ENCODE measurements at places on chromosomes 12 and 14.

GRCh38 chr14:23078692-23079116 is 16.2 kb downstream of the ACIN1 start:
- no peak for DNase-seq

- no peak for DNase-seq
Observed at GRCh38 chr14:24432259-24433131, 2.7 kb downstream of the KHNYN start.

DNA sequence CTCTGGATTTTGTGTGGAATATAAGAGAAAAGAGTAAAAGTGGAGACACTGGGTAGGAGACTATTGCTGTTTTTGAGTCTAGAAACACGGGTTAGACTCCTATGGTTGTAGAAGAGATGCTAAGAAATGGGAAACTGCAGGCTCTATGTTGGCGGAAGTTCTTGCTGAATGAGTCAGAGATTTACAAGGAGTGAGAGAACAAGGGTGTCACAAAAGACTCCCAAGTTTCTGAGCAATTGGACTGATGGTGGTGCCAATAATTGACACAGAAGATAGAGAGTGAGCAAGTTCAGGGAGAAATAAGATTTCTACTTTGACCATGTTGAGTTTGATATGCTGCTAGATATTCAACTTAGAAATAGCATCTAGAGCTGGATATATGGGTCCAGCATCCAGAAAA is 2.6 kb upstream of the PRKD1 start:
- no peak for DNase-seq

GRCh38 chr14:39827901-39828655 is 395.8 kb upstream of the FBXO33 start:
- DNase-seq = no peak

GRCh38 chr12:1643905-1644533 is 15.0 kb downstream of the WNT5B start:
- DNase-seq = peak; percentile 86

GRCh38 chr14:20934148-20934762 is 21.0 kb upstream of the RNASE2 start:
- DNase-seq = no peak

GRCh38 chr12:128830505-128830893 is 6.7 kb upstream of the SLC15A4 start:
- DNase-seq = no peak

- no peak for DNase-seq
Observed at GRCh38 chr14:92475451-92476187, 38.0 kb upstream of the RIN3 start.

- DNase-seq = no peak
Observed at GRCh38 chr14:58298477-58299400, at the start of gene ARID4A. Gene ARID4A, plus strand, starts transcription at chr14:58298555. Its CDS starts 1,300 bp downstream, at chr14:58299855.

DNA sequence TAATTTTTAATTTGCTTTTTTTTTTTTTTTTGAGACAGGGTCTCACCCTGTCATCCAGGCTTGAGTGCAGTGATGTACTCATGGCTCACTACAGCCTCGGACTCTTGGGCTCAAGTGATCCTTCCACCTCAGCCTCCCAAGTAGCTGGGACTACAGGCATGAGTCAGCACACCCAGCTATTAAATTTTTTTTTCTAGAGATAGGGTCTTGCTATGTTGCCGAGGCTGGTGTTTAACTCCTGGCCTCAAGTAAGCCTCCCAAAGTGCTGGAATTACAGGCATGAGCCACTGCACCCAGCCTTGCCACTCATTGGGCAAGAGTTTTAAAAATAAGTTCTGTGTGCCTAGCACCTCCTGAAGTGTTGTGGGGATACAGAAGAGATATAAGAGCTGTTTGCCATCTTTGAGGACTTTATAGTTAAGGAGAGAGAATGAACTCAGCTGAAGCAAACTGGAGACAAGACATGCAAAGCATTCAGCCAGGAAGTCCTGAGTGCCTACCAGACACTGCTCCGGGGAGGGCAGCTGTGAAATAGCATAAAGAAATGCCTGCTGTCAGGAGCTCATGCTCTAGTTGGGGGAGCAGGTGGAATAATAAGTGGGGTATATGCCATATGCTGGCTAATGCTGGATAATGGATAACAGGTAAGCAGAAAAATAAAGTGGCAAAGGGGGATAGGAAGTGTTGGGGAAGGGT is 15.0 kb upstream of the EMP1 start:
- no peak for DNase-seq

DNA sequence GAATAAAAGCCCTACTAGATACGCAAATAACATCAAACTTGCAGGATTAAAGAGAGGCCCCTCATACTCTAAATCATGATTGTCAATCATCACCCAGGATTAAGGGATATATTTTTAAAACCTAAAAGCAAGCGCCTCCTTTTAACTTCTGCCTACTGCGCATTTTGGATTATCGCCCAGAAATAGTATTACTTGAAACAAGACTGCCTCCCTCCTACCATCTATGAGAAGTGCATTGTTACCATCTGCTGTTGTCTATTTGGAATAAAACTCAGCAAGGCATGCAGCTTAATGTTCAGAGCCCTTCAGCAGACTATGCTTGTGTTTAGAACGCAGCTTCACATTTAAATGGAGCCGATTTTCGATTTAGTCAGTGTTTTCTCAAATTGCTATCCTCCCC is 79.6 kb downstream of the EXOC5 start:
- peak; percentile 82 for DNase-seq

- DNase-seq = no peak
Observed at GRCh38 chr14:94411638-94412037, 23.2 kb upstream of the SERPINA1 start.

DNA sequence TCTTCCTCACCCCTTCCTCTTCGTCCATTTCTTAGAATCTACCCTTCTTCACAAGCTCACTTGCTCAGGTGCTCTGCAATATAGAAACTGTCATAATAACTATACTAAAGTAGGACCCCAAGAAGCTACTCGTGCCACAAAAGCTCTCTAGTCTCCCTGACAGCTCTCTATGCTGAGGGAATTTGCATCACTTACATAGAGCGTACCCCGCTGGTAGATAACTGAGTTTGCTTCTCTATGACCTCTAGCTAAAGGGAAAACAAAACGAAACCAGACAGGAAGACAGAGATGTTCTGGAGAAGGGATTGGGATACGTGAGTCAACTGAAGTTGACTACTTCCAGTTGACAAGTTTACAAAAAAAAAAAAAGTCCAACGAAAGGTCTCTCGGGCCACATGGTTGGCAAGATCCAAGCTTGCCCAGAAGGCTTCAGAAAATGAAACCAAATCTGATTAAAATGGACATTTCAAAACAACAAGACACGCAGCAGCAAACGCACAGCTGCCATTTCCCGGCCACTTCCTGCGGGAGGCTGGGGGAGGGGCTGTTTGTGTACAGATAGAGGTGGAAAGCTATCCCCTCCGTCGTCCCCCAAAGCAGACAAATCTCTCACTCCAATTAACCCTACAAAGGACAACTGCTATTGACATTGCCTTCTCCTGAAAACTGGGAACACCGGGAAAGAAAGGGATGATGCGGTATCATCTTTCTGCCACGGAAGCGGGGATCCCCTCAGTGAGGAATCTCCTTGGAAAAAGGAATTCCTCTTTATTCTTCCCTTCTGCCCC is 1.3 kb downstream of the BAZ2A start:
- peak; percentile 20 for DNase-seq

DNA sequence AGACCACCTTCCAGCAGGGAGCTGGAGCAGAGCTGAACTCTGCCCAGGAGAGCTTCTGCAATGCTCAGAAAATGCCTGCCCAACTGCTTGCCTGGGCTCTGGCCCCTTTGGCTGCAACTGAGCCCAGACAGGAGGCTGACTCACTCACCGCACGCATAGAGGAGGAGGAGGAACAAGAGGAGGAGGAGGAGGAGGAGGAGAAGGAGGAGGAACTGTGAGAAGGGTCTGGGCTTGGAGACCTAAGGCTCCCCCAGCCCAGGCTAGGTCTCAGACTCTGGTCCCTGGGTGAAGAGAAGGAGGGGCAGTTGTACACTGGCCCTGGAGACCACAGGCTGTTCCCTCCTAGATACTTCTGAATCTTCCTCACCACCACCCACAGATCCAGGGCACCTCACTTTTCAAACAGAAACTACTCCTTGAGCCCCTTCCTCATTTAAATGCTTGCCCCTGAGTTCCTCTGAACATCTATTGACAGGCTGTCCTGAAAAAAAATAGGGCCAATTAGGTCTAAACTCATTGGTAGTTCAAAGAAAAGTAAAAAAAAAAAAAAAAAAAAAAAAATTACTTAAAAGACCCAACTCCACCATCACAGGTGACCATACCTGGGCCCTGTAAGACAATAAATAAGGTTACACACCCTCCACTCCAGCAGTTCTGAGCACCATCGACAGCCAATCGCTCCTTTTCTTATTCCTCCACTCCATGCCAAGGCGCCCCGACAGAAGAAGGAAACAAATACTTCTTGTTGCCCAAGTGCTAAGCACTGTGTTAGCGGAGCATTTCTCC is 674 bp downstream of the VDR start:
- DNase-seq = no peak

GRCh38 chr14:65104791-65105190 is 2.5 kb upstream of the MAX start:
- no peak for DNase-seq

DNA sequence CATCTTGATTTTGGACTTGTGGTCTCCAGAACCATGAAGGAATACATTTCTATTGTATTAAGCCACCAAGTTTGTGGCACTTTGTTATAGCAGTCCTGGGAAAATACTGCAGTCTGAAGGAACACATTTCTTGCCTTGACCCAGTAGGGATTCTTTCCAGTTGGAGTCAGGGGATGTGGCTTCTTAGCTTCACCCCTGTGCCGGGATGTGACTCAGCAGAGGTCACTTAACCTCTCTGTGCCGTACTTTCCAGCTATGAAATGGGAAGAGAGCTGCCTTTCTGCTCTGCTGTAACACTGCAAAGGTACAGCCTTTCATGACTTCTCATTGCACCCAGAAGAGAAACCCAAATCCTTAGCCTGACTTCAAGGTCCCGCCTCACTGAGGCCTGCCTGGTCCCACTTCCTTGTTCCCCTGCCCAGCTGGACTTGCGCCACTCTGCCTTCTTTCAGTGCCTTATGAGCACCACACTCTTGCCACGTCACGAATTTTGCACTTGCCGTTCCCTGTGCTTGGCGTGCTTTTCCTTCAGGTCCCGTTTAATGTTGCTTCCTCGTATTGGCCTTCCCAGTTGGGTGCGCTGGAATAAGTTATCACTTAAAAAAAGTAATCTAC is 24.2 kb downstream of the CHST11 start:
- DNase-seq = no peak

DNA sequence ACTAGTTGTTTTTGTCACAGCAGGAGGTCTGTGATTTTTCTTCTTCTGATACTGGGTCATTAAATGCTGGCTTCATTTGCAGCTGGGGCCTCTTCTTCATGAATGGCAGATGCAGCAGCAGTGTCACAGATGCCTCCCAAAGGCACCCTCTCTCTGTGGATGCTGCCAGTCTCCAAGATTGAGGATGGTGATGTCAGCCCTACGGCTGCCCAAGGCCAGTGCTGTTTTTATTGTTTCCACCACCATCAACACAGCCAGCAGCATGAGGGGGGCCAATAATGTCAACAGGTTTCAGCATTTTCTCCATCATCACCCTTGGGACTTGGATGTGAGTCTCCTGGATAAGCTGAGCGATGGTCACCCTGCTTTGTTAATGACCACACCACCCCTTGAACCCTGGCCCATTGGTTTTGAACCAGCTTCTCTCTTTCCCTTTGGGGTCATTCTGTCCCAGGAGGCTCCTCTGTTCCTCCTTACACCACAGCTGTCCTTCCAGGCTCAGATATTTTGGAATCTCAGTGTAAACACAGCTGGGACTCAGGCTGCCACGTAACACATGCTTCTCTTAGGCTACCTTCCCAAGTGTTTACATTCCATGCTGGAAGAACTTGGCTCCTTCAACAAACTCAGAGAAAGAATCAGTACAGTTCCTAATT is 151.7 kb upstream of the DDHD1 start:
- no peak for DNase-seq

DNA sequence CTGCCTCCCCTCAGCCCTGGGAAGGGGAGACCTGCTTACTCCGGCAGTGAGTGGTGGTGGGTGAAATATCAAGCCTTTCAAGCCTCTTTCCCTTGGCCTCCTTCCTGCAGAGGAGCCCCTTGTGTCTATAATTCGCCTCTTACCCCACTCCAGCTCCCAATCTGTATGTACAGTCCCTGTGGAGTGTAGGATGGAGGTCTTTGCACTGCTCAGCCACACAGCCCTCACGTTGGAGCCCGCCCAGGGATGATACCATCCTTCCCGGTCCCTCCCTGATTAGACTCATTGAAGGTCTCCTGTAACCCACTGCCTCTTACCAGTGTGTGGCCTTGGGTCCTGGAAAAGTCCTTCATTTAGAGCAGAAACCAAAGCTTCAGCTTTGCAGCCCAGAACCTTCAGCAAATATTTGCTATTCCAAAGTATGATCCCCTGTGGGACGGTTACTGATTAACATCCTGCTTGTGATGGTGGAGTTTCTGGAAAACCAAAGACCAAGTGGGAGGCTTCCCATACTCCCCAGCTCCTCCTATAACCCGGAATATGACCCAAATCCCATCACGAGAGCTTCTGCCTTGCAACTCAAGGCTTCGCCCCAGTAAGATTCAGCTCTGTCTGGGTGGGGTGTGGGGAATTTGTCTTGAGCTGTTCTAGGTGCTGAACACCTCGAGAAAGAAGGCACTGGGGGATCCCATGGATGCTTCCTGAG is at the start of gene SERPINA10:
TSS of gene SERPINA10 (minus strand) at position 397 of the 706 bp plus-strand sequence. CDS start 2,675 bp downstream, outside the sequence.
- no peak for DNase-seq

DNA sequence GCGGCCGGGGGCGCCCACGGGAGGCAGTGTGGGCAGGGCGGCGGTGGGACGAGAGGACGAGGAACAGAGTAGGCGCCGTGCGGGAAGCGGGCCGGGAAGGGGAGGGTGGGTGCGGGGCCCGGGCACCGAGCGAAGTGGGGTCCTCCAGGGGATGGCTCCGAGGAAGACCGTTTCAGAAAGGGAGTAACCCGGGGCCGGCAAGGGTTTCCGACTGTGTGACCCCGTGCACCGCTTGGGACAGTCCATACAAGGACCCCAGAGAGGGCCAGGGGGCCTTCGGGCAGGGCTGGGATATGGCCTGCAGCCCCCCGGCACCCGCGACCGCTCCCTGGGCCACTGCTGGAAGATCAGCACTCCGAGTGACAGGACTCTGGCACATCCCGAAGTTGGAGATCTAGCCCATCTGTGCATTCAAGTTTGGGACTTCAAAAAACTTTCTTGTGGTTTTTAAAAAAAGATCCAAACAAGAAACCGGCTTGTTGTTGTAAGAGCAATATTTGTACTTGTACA is 448 bp downstream of the TSPAN9 start:
- DNase-seq = no peak

GRCh38 chr14:84804468-84804867 is 725.5 kb upstream of the FLRT2 start:
- DNase-seq = no peak

Data from NCI-H1092 treated with DMSO at 0.1 percent for 48 hours (cell line).